ENCODE measurements at places on chromosomes 6 and 20. TPM values are rescaled to one million over a fixed set of nuclear protein-coding genes. Genes with fewer than 3 reads are reported as not detected.

Gene CENPW
- polyA plus RNA-seq: 1.7 TPM

Gene PLA2G7
- 4.8 TPM for polyA plus RNA-seq

Gene FRK
- 1.8 TPM for polyA plus RNA-seq

Gene ZNF341
- 4.1 TPM for polyA plus RNA-seq

GRCh38 chr20:6663751-6664388, 103.6 kb upstream of the BMP2 start:
- H3K36me3 ChIP-seq: no peaks in the 10 kb centered on the region
- no peak overlapping the region for H3K27ac ChIP-seq
- no peaks in the 10 kb centered on the region for H3K4me1 ChIP-seq

- no peaks in the 10 kb centered on the region for H3K36me3 ChIP-seq
- H3K27ac ChIP-seq: no peak overlapping the region
Observed at GRCh38 chr6:164214066-164214465, 799.5 kb downstream of the QKI start.

GRCh38 chr20:50260479-50261221, 70.0 kb downstream of the CEBPB start:
- DNase-seq: no peak
- no peaks in the 10 kb centered on the region for H3K4me1 ChIP-seq
- H3K27me3 ChIP-seq: no peaks in the 10 kb centered on the region
- no peak overlapping the region for H3K4me3 ChIP-seq

Measured in aorta (tissue), 5 donors.